ENCODE measurements at places on chromosomes 2 and 18. TPM values are rescaled to one million over a fixed set of nuclear protein-coding genes. Genes with fewer than 3 reads are reported as not detected.

FANCL gene
- 5.4 TPM for total RNA-seq

RNU2-63P gene
- 4.0 TPM for total RNA-seq

DSG2 gene
- 0.07 TPM for total RNA-seq

RPRM gene
- total RNA-seq: not detected

POU3F3 gene
- not detected for total RNA-seq

SPDYA gene
- 12.4 TPM for total RNA-seq

DOK6 gene
- not detected for total RNA-seq

ZNF396 gene
- total RNA-seq: 0.88 TPM

TLX2 gene
- total RNA-seq: not detected

All from T-cell (primary cell).